Heart right ventricle (tissue), 16 donors: ENCODE measurements at places on chromosomes 16 and 17. TPM values are rescaled to one million over a fixed set of nuclear protein-coding genes. Genes with fewer than 3 reads are reported as not detected.
A peak's percentile ranks its signal among the peaks of the same experiment; 100 is the strongest.

- H3K27me3 ChIP-seq: no peaks in the 10 kb centered on the region
- H3K36me3 ChIP-seq: no peaks in the 10 kb centered on the region
- H3K4me3 ChIP-seq: no peak overlapping the region
Observed at GRCh38 chr16:65547772-65548446, 426.0 kb upstream of the CDH11 start.

MT1E gene
- 134 TPM for total RNA-seq

CDRT15 gene
- not detected for total RNA-seq

KCNG4 gene
- total RNA-seq: not detected

DNA sequence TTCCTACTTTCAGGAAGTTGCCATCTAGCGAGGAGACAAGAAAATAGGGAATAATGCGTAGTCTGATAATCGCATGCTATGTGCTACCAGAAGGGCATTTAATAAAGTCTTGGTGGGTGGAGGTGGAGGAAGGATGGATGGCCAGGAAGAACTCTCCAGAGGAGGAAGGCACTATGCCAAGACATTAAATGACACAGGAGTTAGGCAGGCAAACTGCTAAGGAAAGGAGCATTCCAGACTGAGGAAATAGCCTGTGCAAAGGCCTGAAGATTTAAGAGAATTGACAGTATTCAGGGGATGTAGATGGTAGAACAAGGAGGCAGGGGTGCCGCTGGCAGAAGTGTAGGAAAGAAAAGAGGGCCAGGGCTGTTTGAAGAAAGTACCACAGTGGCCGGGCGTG lies 19.3 kb upstream of the ARHGAP44 start:
- H3K4me3 ChIP-seq: no peak overlapping the region
- no peaks in the 10 kb centered on the region for H3K36me3 ChIP-seq
- no peak overlapping the region for H3K27ac ChIP-seq

DNA sequence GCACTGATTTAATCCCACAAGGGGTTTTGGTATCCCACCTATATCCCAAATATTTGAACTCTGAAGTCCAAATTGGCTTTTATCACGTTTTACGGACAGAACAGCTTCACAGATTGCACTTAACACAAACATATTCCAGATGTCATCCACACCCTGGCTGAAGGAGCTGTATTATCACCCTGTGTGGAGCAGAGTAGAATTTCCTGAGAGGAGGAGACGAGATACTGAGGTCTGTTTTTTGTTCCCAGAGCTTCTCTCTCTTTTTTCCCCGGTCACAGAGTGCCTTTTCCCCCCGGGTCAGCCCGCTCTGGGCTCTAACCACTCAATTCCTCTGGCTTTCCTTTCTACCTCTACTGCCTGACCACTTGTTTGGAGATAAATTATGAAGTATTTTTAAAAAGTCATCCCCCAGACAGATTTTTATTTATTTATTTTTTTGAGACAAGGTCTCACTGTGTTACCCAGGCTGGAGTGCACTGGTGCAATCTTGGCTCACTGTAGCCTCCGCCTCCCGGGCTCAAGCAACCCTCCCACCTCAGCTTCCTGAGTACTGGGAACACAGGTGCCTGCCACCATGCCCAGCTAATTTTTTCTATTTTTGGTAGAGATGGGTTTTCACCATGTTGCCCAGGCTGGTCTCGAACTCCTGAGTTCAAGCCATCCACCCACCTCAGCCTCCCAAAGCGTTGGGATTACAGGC lies 30.7 kb downstream of the DNAH2 start:
- H3K27ac ChIP-seq: no peak overlapping the region
- no peaks in the 10 kb centered on the region for H3K27me3 ChIP-seq
- H3K4me3 ChIP-seq: no peak overlapping the region
- DNase-seq: no peak

PRSS53 gene
- 0.40 TPM for total RNA-seq

DPH1 gene
- total RNA-seq: 30.7 TPM

DNA sequence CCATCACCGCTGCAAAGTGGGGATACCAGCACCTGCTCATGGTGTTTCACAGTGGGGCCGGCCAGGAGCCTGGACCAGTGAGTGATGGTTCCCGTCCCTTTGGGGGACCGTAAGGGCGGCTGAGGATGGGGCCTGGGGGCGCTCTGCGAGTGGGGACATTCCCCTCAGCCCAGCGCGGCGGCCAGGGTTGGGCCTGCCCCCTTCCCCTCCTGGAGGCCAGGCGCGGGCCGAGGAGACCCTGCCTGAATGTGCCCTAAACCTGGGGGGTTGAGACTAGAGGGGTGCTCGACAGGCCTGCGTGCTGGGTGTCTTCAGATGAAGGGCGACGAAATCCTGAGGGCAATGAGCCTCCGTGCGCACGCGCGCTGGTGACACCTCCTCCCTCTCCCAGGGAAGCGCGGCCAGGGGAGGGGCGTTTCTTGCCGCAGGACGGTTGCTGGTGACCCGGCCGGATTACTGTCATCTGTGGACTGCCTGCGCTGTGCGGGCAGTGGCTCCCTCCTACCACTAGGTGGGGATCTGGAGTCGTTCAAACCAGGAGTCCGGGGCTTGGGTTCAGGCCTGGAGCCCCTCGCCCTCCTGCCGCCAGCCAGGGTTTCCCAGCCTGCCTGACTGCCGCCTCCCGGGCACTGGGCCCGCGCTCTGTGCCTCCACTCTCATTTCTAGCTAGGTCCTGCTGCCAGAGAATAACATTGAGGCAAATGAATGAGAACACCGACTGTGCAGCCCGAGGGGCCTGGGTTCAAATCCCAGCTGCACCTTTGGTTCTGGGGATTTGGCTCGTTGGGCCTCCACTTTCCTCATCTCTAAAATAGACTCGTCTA lies 17.1 kb downstream of the TBX2 start:
- H3K36me3 ChIP-seq: no peaks in the 10 kb centered on the region
- peaks cover 35% of the 10 kb centered on the region for H3K4me1 ChIP-seq
- H3K27me3 ChIP-seq: peaks cover 39% of the 10 kb centered on the region
- DNase-seq: peak; percentile 90

DNA sequence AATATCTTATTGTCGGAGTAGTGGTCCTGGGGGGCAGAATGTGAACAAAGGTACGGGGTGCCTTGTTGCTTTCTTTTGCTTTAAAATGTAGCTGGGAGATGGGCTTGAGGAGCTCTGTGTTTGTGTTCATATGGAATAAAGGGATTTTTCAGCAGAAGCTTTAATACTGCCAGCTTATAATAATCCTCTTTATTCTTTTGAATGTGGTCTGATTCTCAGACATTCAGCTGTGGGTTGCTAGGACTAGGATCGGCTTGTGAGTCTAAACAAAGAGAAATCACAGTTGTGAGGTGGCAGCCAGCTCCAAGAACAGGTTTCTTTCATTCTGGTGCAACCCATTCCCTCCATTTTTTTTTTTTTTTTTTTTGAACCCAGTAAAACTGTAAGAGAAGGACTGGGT lies 7.2 kb downstream of the MRPL58 start:
- H3K27me3 ChIP-seq: no peaks in the 10 kb centered on the region
- no peak overlapping the region for H3K4me3 ChIP-seq
- no peak overlapping the region for H3K27ac ChIP-seq
- peaks cover 7% of the 10 kb centered on the region for H3K36me3 ChIP-seq
- DNase-seq: no peak

- DNase-seq: no peak
- H3K4me1 ChIP-seq: peaks cover 12% of the 10 kb centered on the region
- H3K4me3 ChIP-seq: no peak overlapping the region
- no peak overlapping the region for H3K27ac ChIP-seq
- H3K27me3 ChIP-seq: no peaks in the 10 kb centered on the region
- no peaks in the 10 kb centered on the region for H3K36me3 ChIP-seq
Observed at GRCh38 chr17:66552371-66552770, 250.0 kb downstream of the PRKCA start.

- peaks cover 31% of the 10 kb centered on the region for H3K27me3 ChIP-seq
- no peak overlapping the region for H3K4me3 ChIP-seq
- no peak overlapping the region for H3K27ac ChIP-seq
Observed at GRCh38 chr16:57574646-57575467, 32.4 kb downstream of the ADGRG5 start.

DNA sequence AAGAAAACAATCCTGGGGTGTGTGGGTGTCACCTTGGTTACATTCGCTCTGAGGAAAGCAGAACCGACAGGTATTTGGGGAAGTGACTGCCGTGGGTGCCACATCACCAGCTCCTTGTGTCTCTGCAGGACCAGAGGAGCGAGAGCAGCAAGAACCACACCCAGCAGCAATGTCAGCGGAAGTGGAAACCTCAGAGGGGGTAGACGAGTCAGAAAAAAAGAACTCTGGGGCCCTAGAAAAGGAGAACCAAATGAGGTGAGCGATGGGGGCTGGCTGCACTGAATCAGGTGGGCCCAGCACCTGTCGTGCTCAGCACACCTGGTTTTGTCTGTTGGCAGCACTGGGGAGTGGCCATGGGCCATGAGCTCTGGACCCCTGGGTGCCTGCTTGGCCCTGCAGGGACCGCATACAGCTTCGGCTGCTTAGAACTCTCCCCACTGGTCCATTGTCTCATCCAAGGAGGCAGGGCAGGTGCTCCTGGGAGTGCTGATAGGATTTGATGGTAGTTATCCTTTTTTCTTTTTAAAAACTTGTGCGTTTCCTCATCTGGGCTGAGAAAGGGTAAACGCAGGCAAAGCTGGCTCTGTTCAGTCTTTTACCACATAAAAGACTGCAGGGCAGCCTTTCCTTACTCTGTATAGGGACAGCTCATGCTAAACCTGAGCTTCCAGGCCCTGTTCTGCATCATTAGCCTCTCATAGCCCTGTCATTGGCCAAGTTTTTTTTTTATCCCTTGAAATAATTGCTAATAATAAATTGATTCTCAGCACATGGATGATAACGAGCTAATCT lies 29.4 kb downstream of the HMOX2 start:
- H3K27ac ChIP-seq: no peak overlapping the region
- H3K4me3 ChIP-seq: no peak overlapping the region
- DNase-seq: no peak
- no peaks in the 10 kb centered on the region for H3K27me3 ChIP-seq
- H3K4me1 ChIP-seq: peaks cover 3% of the 10 kb centered on the region

- no peak for DNase-seq
- peak overlapping the region; percentile 93 for H3K27ac ChIP-seq
- H3K4me1 ChIP-seq: peaks cover 30% of the 10 kb centered on the region
- no peaks in the 10 kb centered on the region for H3K36me3 ChIP-seq
- no peak overlapping the region for H3K4me3 ChIP-seq
Observed at GRCh38 chr17:42289611-42290181, 1.4 kb downstream of the STAT5A start.

DNA sequence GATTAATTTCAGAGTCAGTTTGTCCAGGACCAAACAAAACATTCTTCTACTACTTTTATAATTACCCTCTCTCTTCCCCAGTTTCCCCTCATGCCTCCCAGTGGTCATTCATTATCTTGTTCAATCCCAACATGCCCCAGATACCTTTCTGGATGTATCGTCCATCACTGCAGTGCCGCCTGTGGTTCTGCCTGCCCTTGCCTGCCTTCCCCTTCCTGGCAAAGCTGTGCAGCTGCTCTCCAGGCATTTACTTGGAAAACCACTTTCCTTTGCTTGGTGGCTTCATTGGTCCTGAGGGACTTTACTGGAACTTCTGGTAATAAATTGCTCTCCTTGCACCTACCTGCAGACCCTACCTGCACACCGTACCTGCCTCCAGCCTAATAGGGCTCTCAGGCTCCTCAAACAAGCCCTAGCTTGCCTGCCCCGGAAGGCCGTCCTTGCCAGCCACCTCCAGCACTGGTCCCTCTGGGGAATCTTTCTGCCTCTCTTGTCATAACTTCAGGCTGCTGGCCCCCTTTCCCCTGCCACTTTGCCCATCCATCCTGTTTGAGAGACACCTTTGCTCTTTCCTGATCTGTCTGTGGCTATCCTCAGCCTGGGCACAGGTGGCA lies 19.5 kb upstream of the MSI2 start:
- H3K27ac ChIP-seq: no peak overlapping the region
- H3K36me3 ChIP-seq: no peaks in the 10 kb centered on the region
- no peaks in the 10 kb centered on the region for H3K4me1 ChIP-seq

HBQ1 gene
- total RNA-seq: not detected

DNA sequence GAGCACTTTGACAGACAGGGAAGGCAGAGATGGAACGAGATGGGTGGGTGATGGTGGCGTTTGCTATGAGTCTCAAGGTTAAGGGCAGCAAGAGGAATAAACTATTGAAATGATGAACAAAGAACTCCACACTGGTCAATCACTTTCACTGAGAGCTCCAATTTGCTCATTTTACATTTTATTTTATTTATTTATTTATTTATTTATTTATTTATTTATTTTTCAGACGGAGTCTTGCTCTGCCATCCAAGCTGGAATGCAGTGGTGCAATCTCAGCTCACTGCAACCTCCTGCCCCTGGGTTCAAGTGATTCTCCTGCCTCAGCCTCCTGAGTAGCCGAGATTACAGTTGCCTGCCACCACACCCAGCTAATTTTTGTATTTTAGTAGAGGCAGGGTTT lies 669.1 kb downstream of the HS3ST4 start:
- H3K27ac ChIP-seq: no peak overlapping the region
- DNase-seq: no peak
- no peak overlapping the region for H3K4me3 ChIP-seq
- H3K4me1 ChIP-seq: no peaks in the 10 kb centered on the region
- no peaks in the 10 kb centered on the region for H3K36me3 ChIP-seq

DNA sequence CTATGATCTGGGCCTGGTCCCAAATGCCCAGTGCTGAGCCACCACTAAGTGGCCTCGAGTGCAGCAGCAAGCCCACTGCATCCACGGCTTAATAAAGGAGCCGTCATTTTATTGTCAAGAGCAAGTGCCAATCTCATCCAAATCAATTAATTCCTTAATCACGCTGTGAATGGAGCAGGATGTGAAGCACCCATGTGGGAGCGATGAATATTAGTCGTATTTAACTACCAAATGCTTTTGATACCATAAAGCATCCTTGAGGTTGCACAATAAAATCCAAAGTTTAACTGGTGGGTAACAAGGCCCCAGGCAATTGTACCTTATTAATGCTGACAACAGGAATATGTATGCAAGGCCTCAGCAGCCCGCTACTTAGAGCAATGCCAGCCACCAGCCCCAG lies 226.0 kb upstream of the C16orf82 start:
- H3K27me3 ChIP-seq: no peaks in the 10 kb centered on the region
- no peak overlapping the region for H3K27ac ChIP-seq
- H3K36me3 ChIP-seq: no peaks in the 10 kb centered on the region
- no peaks in the 10 kb centered on the region for H3K4me1 ChIP-seq

- H3K4me3 ChIP-seq: no peak overlapping the region
- peaks cover 46% of the 10 kb centered on the region for H3K4me1 ChIP-seq
- H3K27me3 ChIP-seq: no peaks in the 10 kb centered on the region
Observed at GRCh38 chr17:29124135-29124924, 55.9 kb downstream of the MYO18A start.

DNA sequence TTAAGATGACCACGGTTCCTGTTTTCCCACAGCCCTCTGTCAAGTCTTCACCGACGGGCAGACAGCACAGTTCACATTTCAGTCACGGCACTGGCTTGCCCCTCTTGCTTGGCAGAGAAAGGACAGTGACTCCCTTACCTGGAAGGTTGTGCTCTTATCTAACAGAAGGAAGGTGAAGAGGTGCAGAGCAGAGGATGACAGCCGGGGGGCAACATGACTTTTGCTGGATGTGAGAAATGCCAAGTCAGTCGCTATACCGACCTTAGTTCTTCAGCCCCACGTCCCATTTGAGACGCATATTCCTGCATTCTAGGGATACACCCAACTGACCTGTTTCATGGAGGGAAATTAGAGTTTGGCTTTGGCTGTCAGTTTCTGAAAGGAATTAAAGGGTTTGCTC lies 492.3 kb downstream of the NPIPA7 start:
- no peaks in the 10 kb centered on the region for H3K36me3 ChIP-seq
- H3K4me3 ChIP-seq: no peak overlapping the region
- no peaks in the 10 kb centered on the region for H3K27me3 ChIP-seq
- no peaks in the 10 kb centered on the region for H3K4me1 ChIP-seq
